ENCODE measurements at places on chromosomes 6 and 20.

- DNase-seq = no peak
These were observed 690.9 kb upstream of the NRSN1 start for GRCh38 chr6:23435126-23435525.

DNA sequence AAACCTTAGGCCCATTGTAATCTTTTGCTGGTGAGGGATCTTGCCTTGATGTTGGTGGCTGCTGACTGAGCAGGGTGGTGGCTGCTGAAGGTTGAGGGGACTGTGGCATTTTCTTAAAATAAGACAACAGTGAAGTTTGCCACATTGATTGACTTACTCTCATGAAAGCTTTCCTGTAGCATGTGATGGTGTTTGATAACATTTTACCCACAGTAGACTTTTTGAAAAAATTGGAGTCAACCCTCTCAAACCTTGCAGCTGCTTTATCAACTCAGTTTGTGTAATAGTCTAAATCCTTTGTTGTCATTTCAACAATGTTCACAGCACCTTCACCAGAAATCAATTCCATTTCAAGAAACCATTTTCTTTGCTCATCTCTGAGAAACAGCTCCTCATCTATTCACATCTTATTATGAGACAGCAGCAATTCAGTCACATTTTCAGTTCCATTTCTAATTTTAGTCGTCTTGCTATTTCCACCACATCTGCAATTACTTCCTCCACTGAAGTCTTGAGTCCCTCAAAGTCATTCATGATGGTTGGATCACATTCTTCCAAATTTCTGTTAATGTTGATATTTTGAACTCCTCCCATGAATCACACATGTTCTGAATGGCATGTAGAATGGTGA is 37.2 kb downstream of the CST9L start:
- DNase-seq = no peak

DNA sequence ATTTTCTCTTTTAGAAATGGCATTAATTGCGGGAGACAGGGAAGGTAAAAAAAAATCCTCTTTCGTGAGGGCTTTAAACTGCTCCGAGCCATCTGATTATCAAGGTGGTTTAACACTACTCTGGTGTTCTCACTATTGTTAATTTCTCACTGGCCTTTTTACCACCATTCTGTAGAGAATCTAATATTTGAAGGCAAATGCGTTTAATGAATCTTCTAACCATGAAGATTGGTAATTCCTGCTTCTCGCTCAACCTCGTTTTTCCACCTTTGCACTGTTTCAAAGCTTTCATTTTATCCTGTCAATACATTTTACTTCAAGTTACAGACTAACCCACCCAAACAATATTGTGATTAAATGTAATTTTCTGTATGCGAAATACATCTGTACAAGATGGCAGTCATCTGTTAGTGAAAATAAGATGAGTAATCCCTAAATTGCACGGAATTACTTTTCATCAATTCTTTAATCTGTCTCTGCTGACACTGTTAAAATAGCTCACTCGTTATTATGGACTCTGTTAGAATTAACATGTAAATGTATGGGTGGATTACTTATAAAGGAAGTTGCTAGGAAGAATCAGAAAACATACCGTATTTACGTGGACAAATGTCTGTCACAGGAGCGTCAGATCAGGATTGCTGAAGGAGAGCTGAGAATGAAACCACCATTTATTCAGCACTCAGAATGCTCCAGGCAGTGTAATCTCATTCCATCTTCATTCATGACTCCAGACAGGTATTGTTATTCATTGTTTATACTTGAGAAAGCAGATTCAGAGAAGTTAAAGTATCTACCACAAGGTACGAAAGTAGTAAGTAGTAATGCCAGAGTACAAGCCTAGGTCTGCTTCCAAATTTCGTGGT is 1.1 kb upstream of the LCA5 start:
- DNase-seq = peak; percentile 47

GRCh38 chr20:23644164-23644563 is 6.4 kb upstream of the CST3 start:
- no peak for DNase-seq

DNA sequence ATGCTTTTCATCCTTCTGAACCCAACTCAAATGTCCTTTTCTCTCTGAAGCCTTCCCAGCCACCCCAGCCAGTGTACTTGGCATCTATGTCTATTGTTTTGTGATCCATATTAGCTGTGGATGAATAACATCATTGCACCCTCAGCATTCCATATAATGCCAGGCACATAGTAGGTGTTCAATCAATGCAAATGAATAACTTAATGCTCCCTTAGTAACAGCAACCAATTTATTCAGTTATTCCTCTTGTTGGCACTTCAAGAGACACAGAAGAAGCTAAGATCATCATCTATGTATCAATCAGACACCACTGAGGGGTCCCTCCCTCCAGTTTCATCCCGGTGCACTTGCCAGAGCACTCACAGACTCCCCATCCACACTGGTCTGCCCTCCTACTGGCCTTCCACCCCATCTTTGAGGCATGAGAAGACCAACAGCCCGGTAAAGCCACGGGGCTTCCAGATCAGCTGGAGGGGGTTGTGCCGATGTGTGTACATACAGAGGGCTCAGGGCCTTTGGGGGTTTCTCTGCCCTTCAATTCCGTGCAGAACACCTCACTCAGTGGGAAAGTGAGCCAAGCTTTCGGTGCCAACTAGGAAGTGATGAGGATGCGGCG is 2.4 kb upstream of the TAF8 start:
- peak; percentile 37 for DNase-seq

GRCh38 chr6:169345146-169345545 is 91.5 kb upstream of the THBS2 start:
- DNase-seq = no peak

DNA sequence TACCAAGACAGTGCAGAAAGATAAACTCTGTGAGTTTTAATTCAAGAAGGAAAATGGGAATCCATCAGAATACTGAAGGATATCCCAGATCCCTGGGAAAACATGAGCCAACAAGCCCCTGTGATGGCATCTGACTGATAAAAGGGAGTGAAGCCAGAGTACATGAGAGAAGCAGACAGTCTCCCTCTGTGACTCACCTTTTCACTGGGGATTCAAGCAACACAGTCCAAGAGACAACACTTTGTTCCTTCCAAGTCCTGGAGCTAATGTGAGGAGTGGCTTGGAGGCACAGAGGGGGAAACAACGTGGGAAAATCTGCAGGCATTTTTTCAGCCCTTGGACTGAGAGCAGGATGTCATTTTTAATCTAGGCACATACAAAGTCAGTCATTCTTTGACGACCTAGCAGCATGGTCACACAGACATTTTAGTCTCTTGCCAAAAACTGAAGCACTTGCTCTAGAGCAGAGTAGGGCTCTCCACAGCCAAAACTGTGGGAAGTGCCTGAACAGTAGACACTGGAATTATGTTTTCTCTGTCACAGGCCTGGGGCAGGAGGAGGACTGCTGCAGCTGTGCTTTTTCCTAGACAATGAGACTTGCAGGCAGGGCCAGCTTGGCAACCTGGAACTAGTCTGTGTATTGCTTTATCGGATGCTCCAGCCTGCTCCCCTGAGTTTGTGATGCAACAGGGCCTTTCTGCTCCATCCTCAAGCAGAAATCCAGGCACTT is 465.0 kb upstream of the GJE1 start:
- DNase-seq = peak; percentile 7

Measured in adipocyte (in vitro differentiated cells).